Naive thymus-derived CD8-positive, alpha-beta T cell (primary cell): ENCODE measurements at places on chromosomes 3 and 15.

GRCh38 chr3:171351676-171352075 lies 108.5 kb downstream of the TNIK start:
- no peak for DNase-seq

- DNase-seq, result no peak
Measured at GRCh38 chr3:197149-197827, 725 bp downstream of the CHL1 start.

DNA sequence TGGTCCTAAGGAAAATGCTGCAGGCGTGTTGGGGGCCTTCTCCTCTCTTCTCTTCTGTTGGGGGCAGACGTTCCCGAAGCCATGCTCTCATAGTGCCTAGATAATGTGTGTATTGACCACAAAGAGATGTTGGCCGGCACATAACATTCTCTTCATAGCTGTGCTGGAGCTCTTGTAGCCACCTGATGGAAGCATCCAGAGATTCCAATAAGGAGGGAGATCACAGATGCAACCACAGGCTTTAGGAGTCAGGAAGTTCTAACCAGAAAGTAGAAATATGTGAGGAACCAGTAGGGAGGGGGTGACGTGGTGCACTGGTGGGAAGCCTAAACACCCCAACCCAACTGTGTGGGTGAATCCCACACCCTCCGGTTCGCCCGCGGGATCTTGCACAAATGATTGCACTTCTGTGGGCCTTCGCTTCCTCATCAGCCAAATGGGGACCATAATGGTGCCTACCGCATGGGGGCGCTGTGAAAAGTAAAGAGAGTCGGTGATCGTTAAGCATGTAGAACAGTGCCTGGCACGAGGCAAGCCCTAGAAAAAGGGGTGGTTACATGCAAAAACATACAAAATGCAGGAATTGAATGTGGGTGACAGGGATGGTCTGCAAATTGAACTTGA lies 87.8 kb downstream of the TOP2B start:
- no peak for DNase-seq

GRCh38 chr15:56804938-56805337 lies 71.6 kb upstream of the ZNF280D start:
- DNase-seq, result no peak

GRCh38 chr3:61848885-61849284 lies 287.5 kb downstream of the PTPRG start:
- DNase-seq, result no peak

GRCh38 chr15:68809517-68809916 lies 11.2 kb downstream of the ANP32A start:
- DNase-seq, result no peak

DNA sequence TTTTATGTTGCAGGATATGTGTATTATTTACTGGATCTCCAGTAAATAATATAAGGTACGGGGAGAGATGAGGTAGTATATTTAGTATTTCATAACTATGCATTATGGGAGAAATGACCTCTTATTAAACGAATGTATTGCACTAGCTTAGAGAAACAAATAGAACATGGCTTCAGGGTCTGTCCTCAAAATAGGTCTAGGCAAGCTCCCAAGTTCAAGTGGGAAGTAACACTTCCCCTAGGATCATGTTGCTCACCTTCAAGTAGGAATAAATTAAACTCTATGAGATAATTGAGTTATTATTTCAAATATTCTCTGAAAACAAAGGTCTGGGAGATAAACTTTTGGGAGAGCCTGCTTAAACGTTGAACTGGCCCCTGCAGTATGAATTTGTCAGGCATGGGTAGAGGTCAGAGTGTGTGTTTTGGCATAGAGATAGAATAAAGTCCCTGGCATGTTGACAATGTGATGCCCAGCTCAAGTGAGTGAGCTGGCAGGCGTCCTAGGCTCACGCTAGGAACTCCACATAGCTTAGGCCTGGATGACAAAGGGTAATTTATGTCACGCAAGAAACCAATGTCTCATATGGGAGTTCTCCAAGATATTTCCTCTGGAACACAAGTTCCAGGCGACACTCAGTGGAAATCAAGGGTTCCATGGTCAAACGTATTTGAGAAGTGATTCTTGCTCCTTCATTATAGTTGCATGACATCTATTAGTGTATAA lies 236.8 kb downstream of the CACNA2D3 start:
- no peak for DNase-seq

DNA sequence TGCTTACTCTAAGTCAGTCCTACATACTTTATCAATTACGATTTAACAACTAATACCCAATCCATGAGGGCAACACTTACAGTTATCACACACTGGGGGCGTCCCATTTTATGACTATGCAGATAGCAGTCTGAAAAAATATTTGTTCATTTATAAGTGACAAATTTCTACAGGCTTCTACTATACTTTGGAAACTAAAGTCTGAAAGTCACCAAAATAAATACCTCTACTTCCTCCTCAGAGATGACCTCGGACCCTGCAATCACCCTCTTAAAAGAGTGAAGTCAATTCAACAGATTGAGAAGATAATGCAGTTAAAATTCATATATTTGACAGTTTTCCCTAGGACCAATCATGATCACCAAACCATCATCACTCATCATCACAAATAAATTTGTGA lies 76.6 kb downstream of the GSK3B start:
- no peak for DNase-seq

DNA sequence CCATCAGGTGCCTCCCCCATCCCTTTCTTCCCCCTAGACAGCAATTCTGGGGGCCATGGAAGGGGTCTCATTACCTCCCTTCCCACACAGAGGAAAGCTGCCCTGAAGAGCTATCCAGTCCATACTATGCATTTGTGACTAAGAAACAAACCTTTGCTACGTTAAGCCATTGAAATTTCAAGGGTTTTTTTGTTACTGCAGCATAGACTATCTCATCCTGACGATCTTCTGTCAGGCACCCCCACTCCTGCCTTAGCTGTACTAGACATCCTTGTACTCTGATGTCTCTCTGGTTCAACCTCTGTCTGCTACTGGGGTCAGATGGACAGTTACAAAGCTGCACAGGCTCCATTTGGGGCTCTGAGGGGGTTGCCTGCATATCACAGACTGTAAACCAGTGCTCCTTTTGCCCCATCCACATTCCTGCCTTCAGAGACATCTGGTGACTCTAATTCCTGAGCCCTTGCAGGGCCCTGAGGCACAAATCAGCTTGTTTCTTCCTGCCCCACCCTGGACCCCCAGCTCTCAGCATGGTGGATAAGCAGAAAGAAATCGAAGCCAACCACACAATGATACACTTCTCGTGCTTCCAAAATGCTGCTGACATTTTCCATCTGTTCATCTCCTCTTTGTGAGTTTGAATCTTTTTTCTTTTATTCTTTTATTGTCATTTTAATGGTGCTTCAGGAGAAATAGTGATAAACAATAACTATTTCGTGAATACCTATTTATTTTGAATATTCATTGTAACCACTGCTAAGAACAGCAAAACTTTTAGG lies 21.6 kb upstream of the NSMCE3 start:
- no peak for DNase-seq

GRCh38 chr3:64684715-64685261 lies 3.0 kb downstream of the ADAMTS9 start:
- no peak for DNase-seq

- DNase-seq, result no peak
Measured at GRCh38 chr3:148971401-148972163, 19.8 kb upstream of the GYG1 start.

DNA sequence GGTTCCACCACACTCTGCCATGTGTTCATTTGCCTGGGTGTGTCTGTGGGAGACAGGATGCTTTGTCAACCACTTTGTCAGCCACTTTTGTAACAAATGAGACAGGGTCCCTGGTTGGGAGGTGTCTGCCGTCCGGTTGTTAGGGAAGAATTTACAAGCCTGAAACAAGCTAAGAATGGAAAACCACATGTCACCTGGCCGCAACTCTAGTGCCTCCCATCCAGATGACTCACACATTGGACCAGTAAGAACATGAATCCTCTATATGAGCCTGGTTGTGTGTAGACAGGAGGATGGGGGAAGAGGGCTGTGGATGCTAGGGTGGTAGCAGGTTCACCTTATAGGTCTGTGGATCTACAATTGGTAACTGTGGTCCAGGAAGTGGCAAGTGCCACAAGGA lies 335.3 kb downstream of the CLSTN2 start:
- no peak for DNase-seq

DNA sequence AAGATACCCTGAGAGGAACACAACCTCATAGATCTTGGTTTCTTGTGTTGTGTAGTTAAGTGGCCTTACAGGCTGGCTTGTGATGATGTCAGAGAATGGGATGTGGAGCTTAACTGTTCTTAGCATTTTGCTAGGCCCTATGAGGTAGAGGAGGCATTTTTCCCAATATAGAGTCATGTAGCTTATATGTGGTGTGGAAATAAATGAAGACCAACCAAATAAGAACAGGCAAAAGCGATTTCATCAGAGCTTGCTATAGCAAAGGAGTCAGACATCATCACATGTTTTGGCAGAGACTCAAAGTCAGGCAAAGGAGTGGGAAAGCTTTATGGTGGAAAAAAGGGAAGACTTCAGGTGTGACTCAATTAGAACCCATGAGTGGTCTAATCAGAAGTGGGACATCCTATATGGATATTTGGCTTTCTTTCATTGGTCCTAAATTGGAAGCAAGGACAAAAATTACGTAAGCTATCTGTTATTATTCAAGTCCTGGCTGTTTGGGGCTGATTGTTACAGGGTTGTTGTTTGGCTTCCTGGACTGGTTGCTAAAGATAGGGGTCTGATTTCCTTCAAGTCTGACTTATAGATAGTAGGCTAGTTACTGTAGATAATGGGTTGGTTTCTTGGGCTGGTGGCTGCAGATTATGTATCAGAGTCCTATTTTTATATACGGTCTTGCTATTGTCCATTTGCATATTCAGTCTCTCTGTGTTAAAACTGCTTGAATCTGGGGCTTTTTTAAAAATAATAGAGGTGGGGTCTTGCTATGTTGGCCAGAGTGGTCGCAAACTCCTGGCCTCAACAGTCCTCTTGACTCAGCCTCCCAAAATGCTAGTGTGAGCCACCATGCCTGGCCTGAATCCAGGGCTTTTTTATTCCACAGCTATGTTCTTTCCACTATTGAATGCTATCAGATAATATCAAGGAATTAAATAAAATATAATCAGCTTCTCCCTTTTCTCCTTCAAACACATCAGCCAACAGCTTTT lies 30.3 kb upstream of the SETD2 start:
- no peak for DNase-seq

GRCh38 chr3:51928438-51928837 lies 13.3 kb downstream of the RRP9 start:
- no peak for DNase-seq

GRCh38 chr3:114005481-114005880 lies 50.8 kb downstream of the CCDC191 start:
- no peak for DNase-seq
